ENCODE measurements at places on chromosomes 12 and 14. TPM values are rescaled to one million over a fixed set of nuclear protein-coding genes. Genes with fewer than 3 reads are reported as not detected.

TNFAIP2 gene
- 25.2 TPM for total RNA-seq

ABHD12B gene
- 156 TPM for total RNA-seq

TNS2 gene
- total RNA-seq: 7.7 TPM

SMIM41 gene
- 0.14 TPM for total RNA-seq

FITM1 gene
- 0.25 TPM for total RNA-seq

IFNG-AS1 gene
- not detected for total RNA-seq

LRRIQ1 gene
- total RNA-seq: 1.3 TPM

KSR2 gene
- total RNA-seq: 2.4 TPM

APOF gene
- total RNA-seq: 0.11 TPM

SOAT2 gene
- not detected for total RNA-seq

CRACR2A gene
- 2.6 TPM for total RNA-seq

RPS6KL1 gene
- total RNA-seq: 10.6 TPM

ADCY4 gene
- total RNA-seq: 2.4 TPM

CKAP4 gene
- total RNA-seq: 67.8 TPM

LRRC10 gene
- total RNA-seq: not detected

TAS2R42 gene
- total RNA-seq: not detected

ATN1 gene
- 80.0 TPM for total RNA-seq

CCDC38 gene
- 0.07 TPM for total RNA-seq

OAS1 gene
- total RNA-seq: 0.27 TPM

LAG3 gene
- 2.6 TPM for total RNA-seq

KLHL33 gene
- 0.17 TPM for total RNA-seq
